ENCODE measurements at places on chromosomes 3 and 15. TPM values are rescaled to one million over a fixed set of nuclear protein-coding genes. Genes with fewer than 3 reads are reported as not detected.

The CNTN3 gene
- total RNA-seq: not detected

The CA12 gene
- total RNA-seq: not detected

The CEP70 gene
- 18.3 TPM for total RNA-seq

The SI gene
- total RNA-seq: not detected

The GHSR gene
- not detected for total RNA-seq

The GOLGA8J gene
- not detected for total RNA-seq

The CASR gene
- total RNA-seq: not detected

The CLDN16 gene
- total RNA-seq: not detected

The GOLGA6L9 gene
- 2.1 TPM for total RNA-seq

The DUOXA1 gene
- total RNA-seq: not detected

The ANKRD34C gene
- total RNA-seq: not detected

The HIGD2B gene
- total RNA-seq: 0.25 TPM

The TRIP4 gene
- 28.1 TPM for total RNA-seq

The PPM1L gene
- 5.8 TPM for total RNA-seq

The CCR2 gene
- 57.8 TPM for total RNA-seq

The SLC22A13 gene
- 0.50 TPM for total RNA-seq

The MFSD1 gene
- total RNA-seq: 32.5 TPM

The RPP25 gene
- total RNA-seq: 5.5 TPM

The GOLGA8T gene
- not detected for total RNA-seq

The TRH gene
- not detected for total RNA-seq

The SYNM gene
- 3.0 TPM for total RNA-seq

The LRRK1 gene
- 0.28 TPM for total RNA-seq

The TMEM212 gene
- total RNA-seq: not detected

The PLA2G4E gene
- total RNA-seq: not detected

The SH3BP5 gene
- 51.9 TPM for total RNA-seq

The NR2E3 gene
- not detected for total RNA-seq

The GOLGB1 gene
- total RNA-seq: 30.7 TPM

All from activated naive CD4-positive, alpha-beta T cell treated with anti-CD3 and anti-CD28 coated beads, Interleukin-2, amount 10 ng/mL, durations not matched to agents 5 hours and 36 hours (primary cell).